NCI-H1417 (cell line): ENCODE measurements at places on chromosomes 7 and 10.

- no peak for DNase-seq
These were observed 32.4 kb upstream of the VKORC1L1 start for GRCh38 chr7:65840446-65840845.

DNA sequence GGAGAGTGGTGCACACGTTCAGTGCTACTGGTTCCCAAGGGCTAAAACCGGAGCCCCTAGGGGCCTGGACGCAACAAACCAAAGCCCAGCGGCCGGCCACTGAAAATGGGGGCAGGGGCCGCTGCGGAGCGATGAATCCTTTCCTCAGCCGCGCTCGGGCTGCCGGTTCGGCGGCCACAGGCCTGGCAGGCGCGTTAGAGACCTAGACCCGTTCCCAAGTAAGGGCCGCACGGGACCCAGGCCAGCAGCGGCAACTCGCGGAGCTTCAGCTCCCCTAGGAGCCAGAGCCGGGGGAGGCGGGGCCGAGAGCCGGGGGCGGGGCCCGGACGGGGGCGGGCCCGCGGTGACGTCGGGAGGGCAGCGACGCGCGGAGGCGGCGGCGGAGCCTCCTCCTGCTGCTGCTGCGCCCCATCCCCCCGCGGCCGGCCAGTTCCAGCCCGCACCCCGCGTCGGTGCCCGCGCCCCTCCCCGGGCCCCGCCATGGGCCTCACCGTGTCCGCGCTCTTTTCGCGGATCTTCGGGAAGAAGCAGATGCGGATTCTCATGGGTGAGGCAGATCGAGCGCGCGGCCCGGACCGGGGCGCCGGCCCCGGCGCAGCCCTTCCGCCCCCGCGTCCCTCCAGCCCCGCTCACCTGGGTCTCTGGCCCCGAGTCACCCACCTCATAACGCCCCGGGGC, at the start of gene ARF5:
Gene ARF5 (plus strand): TSS at position 393 of the 678 bp plus-strand sequence. CDS start 88 bp downstream, at position 481.
- DNase-seq: peak; percentile 90

DNA sequence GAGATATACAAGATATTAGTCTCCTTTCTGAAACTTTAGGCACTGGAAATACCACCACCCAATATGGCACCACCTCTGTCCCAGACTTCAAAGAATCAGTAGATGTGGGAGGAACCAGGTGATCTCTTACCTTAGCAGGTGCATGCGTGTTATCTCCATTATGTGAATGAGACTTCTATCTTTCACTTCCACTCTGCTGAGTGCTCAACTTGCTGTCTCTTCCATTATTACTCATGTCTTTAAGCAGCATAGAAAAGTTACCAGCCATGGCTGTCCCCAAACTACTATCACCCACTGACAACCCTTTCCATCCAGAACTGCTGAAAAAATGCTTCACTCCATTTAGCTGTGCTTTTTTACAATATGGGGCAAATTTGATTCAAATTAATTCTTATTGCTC, 101.5 kb upstream of the PRSS1 start:
- DNase-seq: no peak

- DNase-seq: no peak
These were observed 73.4 kb downstream of the SGMS1 start for GRCh38 chr10:50550291-50550839.

DNA sequence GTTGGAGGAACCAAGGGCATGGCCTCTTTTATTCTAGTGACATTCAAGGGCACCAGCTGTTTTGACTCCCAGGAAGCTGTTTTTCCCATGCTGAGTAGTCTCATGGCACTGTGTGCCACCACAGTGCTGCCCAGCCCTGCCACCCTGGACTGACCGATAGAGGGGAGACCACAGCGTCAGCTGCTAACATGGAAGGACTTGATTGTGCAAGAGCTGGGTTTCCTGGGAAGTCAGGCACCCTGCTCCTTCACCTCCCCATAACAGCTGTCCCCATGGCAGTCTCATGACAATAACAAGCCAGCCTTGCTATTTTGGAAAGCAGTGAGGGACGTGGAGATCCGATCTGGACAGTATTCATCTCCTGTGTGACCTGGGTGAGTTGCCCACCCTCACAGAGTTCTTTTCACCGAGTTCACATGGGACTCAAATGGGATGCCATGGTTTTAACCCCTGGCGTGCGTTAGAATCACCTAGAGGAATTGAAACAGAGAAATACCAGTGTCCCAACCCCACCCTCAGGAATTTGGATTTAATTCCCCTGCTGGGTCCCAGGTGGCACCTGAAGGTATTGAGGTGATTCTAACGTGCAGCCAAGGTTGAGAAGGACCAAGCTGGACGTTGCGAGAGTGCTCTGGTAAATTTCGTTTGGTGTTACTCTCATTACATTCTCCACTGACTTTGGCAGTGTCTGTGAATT, 174.8 kb downstream of the CELF2 start:
- no peak for DNase-seq

GRCh38 chr7:3277604-3278572, 23.2 kb upstream of the SDK1 start:
- DNase-seq: peak; percentile 19

DNA sequence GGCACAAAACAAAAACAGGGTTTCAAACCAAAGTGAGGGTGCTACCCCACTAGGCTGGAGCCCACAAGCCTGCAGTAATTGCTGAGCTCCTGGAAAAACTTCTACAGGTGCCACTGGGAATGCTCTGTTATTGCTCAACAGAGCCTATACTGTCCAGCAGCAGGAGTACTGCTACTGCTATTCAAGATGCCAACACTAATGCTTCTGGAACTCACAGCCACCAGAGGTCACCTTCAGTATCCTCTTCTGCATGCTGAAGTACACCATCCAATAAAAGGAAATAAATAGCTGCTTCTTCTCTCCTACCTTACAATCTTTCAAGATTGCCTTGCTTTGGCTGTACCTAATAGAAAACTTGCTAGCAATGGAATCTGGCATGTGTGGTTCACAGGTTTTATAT, 222.0 kb downstream of the LRRN3 start:
- no peak for DNase-seq

GRCh38 chr7:45646996-45647825, 73.0 kb downstream of the ADCY1 start:
- DNase-seq: no peak

GRCh38 chr10:120931423-120931822, 80.3 kb downstream of the WDR11 start:
- no peak for DNase-seq

DNA sequence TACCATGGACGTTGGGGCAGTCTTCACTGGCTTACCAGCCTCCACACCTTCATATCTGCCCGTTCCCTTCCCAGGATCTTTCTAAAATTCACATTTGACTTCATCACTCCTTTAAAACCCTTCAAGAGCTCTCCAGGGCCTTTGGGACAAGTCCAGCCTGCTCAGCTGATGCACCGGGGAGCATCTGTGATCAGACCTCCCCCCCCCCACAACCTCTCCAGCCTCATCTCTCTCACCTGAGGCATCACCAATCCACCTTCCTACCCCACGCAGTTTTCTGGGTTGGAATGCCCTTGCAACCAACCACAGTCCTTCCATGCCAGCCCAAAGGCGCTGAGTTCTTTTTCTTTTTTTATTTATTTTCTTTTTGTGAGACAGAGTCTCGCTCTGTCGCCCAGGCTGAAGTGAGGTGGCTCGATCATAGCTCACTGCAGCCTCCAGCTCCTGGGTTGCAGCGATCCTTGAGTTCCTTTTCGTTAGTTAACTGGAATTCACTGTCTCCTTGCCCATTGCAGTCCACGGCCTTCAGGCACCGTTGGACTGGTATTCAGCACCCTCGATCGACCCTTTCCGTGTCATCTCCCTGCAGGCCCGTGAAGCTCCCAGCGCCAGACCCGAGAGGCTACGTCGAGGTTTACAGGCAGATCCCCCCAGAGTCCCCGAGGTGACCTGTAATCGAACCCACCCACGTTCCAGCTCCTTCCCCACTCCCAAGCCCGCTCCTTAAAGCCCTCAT, 654 bp downstream of the ALKBH4 start:
- DNase-seq: no peak

DNA sequence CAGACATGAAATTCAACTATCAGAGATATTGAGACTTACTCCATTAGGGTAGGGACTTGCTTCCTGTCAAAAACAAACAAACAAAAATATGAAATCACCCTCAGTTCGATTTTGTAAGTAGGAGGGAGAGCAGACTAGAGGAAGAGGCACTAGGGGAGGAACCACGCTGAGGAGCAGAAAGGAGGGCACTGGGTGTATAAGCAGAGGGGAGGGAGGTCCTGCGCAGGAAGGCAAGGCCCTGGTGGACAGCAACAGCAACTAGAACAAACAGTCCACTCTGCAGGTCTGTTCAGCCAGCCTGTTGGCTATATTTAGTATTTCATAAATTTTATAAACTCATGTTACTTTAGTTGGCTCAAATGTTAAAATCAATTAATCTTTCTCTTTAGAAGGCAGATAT, 937.1 kb upstream of the C7orf33 start:
- no peak for DNase-seq

DNA sequence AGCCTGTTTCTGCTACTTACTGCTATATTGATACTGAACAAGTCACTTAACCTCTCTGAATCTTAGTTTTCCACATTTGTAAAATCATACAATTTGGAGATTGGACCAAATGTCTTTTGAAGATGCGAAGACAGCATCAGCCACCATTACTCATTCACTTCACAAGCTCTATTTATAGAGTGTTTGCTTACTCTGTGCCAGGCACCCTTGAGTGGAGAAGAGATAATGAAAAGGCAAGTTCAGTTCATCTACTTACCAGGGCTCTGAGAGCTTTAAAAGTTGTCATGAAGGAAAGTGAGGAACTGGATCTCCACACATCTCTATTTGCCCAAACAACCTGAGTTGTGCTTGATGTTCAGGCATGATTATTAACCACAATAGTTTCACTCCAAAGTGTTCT, 277.5 kb downstream of the CSTF2T start:
- DNase-seq: no peak

GRCh38 chr10:58746474-58747185, 234.0 kb downstream of the BICC1 start:
- no peak for DNase-seq

- DNase-seq: no peak
These were observed 266.0 kb upstream of the PITRM1 start for GRCh38 chr10:3438606-3439005.

DNA sequence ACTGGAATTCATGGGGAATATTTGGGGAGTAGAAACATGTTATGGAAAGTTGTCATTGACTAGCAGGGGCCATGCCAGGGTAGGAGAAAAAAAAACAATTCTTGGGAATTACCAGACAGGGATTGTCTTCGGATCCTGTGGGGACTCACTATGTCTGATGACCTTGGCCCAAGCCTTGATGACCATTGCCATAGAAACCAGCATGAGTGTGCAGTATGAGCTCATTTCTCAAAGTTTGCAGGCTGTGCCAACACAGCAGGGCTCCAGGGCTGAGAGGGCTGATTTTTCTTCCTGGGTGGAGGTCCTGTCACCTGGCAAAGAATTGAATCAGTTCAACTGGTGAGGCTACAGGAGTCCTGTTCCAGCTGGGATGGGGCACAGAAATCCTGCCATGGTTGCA, 198.3 kb downstream of the ADRA2A start:
- DNase-seq: no peak

- DNase-seq: no peak
These were observed 20.5 kb downstream of the PON3 start for GRCh38 chr7:95375591-95376257.

DNA sequence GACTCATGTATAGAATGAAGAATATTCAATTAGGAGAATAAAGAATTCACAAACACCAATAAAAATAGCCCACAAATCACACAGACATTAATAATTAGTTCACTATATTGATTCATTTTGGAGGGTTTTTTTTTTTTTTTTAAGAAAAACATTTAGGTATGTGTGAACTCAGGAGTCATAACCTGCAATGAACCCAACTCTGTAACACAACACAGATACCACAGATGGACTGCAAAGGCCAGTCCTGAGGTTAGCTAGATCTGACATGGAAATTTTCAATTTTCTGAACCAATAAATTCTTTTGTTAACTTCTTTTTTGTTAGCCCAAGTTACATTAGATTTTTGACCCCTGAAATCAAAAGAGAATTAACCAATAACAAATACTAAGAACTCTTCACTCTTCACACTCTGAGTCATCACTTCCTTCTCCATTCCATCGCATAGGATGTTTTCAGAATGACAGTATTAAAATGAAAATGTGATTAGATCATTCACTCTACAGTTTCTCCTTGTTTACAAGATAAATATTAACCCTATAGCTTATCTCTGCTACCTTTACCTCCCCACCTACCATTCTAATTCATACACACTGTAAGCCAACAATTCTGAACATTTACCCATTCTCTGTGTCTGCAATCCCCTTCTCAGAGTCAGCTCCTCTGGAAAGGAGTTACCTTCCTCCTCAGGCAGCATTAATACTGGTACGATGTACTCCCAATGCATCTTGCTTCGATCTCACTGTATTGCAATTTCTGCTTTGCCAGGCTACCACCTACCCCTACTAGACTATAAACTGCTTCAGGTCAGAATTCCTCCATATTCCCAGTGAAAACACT, 141.5 kb downstream of the LRRN3 start:
- no peak for DNase-seq

GRCh38 chr7:43784030-43784584, 25.6 kb downstream of the BLVRA start:
- no peak for DNase-seq

DNA sequence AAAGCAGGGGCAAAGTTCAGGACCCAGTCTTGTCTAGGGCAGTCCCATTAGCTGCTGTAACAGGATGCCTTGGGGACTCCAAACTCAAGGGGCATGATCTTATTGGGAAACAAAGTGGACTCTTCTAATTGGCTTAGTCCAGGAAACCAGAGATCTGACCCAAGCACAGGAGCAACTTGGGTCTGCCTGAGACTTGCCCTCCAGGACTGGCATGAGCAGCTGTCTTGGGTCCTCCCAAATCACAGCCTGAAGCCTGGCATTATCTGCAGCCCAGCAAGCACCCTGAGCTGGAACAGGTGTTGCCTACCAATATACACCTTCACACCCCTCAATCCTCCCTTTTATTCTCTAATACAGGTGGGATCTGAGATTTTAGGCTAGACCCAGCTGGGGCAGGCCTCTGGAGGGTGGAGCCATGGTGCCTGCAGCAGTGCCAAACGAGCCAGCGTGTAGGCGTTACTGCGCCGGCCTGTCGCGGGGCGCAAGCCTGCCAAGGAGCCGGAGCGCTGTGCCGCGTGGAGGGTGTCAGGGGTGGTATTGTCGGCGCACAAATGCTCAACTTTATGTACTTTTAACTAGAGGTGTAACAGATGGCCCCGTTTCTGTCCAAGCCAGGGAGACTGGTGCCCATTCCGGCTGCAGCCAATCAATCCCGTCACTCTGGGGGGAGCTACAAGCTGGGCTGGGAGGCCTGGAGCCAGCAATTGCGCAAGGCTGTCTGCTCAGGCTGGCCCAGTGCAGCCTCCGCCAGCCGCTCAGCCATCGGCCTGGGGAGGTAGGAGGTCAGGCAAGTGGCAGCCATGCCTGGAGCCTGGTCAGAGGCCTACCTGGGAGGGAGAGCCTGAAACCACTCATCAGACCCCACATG, 12.8 kb upstream of the LBX1 start:
- DNase-seq: no peak

- DNase-seq: no peak
These were observed 37.5 kb downstream of the PLEKHA8 start for GRCh38 chr7:30065746-30066145.

- DNase-seq: no peak
These were observed 75.3 kb upstream of the GDF10 start for GRCh38 chr10:47224546-47225218.

GRCh38 chr7:28180364-28181147, at the start of gene JAZF1:
JAZF1 (minus strand) TSS chr7:28180795.
- peak; percentile 76 for DNase-seq
